Stimulated activated CD8-positive, alpha-beta memory T cell treated with anti-CD3 and anti-CD28 coated beads, Interleukin-4, amount 100 ng/mL, for 1 hour (primary cell): ENCODE measurements at places on chromosomes 7 and 10.

DNA sequence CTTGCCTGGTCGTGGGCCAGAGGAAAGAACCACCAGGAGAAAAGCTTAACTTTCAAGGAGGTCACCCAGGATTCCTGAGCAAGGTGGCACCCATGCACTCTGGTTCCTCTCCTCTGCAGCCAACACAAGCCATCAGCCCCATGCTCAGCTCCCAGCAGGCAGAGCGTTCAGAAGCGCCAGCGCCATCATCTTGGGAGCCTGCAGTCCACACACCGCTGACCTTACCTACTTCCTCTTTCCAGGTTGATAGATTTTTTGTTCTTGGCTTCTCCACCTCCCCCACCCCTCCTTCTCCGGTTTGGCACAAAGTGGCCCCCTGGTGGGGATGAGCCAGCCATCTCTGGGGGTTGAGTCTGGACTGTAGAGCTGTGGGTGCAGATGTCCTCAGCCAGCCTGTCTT lies 1.7 kb upstream of the WDR86 start:
- no peak for DNase-seq

DNA sequence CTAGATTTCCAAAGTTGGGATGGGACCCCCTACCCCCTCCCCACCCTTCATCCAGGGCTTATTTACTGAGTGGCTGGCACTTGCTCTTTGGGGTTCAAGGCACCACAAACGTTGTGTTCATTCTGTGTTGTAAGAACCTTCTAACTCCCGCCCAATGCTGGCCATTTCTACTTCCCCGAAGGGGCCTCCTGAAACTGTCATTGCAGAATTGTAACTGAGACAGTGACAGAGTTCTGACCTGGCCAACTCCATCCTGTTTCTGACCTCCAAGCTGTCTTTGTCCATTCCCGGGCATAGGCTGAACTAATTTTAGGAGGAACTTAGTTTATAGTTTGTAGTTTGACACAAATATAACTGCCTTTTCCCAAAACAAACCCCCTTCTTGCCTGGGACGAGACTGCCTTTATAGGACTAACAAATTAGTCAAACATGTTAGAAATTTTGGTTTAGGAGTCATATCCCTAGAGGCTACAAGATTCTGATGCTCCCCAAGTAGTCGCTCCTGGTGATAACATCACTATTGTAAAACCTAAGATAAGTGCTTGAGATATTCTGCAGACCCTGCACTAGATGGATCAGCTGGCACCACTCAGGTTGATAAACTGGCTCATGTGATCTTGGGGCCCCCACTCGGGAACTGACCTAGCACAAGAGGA lies 34.8 kb upstream of the ZMIZ2 start:
- DNase-seq, result no peak

DNA sequence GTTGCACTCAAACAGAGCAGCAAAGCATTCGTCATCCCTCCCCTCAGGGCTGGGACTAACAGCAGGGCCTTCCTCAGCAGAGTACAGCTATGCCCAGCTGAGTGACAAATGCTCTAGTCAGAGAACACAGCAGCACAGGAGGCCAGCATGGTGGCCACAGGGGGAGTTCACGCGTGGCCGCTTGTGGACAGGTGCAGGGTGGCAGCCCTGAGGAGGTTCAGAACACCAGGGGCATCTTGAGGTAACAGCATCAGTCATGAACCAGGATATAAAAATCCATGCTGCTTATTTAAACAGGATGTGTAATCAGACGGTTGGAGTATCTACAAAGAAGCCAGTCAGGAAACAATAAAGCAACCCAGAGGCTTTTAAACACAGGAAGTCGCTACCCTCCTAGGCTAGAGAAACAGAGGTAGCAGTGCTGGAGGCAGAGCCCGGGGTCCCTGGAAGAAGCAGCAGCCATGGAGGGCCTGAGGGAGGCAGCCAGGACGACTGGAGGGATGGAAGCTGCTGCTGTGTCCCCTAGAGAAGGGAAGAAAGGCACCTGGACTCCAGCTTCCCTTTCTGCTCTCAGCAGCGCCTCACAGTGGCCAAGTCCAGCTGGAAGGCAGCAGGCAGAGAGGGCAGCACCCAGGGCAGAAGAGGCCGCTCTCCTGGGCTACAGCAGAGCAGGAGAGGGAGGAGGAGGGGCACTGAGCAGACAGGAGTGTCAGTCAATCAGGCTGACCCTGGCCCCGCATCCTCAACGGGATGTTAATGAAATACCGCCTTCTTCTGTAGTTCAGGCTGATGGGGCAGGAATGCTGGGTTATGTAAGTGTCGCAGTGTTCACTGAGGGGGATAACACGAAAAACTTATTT lies 70.8 kb upstream of the UCN3 start:
- no peak for DNase-seq

GRCh38 chr10:49334964-49335363 lies 36.0 kb downstream of the C10orf71 start:
- DNase-seq, result no peak

DNA sequence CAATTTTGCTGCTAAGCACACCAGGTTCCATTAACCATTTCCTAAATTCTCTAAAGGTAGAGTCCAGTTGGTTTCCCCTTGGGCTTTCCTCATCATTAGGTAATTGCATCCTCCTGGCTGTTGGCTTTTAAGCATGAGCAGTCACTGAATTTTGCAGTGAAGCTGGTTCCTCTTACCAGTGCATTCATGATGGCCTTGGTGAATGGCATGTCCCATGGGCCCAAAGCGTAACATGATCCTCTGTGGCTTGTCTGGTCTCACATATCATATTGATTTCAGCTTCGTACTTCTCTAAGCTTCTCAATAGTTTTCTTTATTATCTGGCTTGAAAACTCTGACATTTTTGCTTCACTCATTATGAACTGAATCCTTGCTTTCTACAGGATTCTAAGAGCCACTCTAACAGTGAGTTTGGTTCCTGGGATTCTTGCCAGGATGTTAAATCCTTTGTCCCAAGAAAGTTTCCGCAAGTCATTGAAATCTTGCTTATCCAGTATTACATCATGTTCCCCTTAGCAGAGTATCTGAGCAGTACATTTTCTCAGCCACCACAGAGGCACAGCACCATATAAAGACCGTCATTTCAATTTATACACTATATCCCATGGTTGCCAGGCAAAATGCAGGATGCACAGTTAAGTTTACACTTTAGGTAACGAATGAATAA lies 134.2 kb downstream of the PTN start:
- no peak for DNase-seq

DNA sequence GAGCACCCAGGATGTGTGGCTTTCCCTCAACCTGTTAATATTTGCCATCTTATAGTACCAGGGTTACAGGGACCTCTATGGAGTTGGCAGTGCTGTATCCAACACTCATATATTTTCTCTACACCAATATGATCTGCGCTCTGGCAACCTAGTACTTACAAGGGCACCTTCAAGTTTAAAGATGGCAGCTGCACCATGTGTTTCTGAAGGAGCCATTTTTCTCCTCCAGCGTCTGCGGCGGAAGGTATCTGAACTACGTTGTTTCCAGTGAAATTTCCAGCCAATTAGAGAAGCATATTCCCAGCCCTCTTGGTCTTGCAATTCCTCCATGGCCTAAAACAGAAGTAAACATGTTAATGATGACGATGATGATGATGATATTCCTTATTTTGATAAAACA lies 125.6 kb downstream of the MYOF start:
- no peak for DNase-seq

- no peak for DNase-seq
These were observed 1.5 kb downstream of the IL15RA start for GRCh38 chr10:5975641-5976473.

GRCh38 chr10:118865998-118866693 lies 111.4 kb upstream of the CACUL1 start:
- no peak for DNase-seq

DNA sequence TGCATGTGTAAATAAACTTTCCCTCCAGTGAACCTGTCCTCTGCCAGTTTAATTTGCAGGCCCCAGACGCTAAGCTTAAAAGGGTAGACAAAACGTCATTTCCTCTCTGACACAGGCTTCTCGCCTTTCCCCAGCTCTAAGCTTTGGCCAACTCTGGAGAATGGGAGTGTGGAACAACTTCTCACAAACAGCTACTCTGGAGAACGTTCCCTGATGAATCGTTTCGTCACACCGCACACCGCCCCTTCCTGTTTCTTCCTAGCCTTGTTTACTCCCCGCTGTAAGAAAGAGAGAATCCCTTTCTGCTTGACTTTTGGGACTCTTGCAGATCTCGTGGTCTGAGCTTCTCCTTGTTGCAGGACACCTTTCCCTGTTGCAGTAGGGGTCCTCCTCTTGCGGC lies 564.2 kb downstream of the TCERG1L start:
- DNase-seq, result no peak

- no peak for DNase-seq
These were observed 62.0 kb upstream of the NRBF2 start for GRCh38 chr10:63071145-63071544.

- no peak for DNase-seq
These were observed 462.1 kb upstream of the DPP6 start for GRCh38 chr7:153590136-153590535.

DNA sequence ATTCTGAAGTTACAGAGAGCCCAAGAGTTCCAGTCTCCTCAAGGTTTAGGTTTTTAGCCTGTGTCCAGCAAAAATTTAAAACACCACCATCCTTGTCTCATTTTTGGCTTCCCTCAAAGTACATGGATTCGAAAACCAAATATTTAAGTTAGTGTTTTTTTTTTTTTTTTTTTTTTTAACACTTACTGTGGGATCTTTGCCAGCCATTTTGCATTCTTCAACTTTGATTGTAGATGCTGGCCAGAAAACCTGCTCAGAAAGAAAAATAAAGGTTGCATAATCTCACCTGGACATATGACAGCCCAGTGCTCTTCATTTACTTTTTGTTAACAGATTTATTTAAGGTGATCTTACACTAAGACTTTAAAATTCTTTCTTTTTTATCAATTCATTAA lies 91.6 kb downstream of the SEMA3C start:
- no peak for DNase-seq

- no peak for DNase-seq
These were observed 852.4 kb downstream of the SORCS1 start for GRCh38 chr10:106312087-106312486.

GRCh38 chr7:1884583-1885350 lies 214.7 kb downstream of the ELFN1 start:
- DNase-seq, result no peak

GRCh38 chr7:86137343-86137742 lies 506.4 kb upstream of the GRM3 start:
- no peak for DNase-seq

GRCh38 chr7:149824301-149824741 lies 13.9 kb upstream of the ZNF862 start:
- DNase-seq, result no peak

DNA sequence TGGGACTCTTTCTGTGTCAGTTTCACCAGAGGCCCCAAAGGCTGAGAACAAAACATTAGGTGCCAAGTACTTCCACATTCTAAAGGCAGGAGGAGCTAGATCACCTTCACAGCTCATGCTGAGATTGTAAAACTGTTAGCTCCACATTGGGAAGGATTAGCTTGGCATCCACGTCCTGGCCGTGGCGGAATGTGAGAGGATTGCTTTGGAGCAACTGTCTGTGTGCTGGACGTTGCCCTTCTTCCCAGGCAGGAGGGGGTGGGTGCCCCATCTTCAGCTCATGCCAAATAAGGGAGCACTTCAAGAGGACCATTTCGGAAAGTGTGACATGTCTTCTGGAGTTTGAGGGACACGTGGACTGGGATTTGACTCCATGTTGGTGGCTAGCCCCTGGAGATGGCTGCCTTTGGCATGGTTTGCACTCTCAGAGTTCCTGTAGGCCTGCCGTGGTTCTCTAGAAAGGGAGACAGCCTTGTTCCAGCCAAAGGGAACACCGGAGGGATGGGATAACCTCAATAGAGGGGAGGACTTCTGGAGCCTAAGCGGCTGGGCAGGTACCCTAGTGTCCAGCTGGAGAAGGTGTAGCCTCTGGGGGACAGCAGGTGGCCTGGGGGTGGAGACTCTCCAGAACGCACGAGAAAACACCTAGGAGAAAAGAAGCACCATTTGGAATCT lies 19.9 kb upstream of the FMC1 start:
- DNase-seq, result no peak

DNA sequence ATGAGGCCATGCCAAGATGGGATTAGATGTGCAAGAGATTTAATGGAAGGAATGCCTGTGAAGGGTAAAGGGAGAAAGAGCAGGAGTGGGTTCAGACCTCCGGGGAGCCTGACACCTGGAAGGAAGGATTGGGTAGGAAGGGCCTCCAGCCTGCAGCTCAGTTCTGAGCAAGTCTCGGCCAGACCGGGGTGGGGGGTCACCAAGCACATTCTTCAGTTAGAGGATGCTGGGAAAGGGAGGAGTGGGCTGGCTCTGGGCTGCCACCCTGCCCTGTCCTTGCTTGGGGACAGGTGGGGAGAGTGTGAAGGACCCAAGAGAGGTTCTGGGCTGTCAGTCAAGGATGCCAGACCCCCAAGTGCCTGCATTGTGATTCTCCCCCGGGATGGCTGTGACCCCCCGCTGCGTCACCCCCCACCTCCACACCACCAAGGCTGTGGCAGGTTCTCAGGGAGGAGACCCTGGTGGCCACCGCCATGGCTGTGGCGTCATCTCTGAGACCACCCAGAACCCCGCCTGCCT lies 16.5 kb upstream of the PRKAG2 start:
- DNase-seq, result no peak

DNA sequence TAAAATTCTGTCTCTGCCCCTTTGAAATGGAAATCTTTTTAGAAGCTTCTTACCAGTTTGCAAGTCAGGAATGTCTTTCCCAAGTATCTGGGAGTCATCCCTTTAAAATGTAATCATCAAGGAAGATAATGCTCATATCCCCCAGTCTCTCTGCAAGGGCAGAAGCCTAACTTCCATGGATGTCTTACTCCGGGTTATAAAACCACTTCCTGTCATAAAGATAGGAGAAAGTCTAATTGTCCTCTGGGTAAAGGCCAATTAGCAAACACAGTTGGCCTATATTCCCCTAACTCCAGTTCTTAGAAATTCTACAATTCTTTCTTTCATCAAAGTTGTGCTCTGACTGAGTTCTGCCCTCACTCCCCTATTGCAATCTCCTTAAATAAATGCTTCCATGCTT lies 1631.5 kb upstream of the LRRTM3 start:
- no peak for DNase-seq

- DNase-seq, result no peak
These were observed 21.8 kb downstream of the FGFBP3 start for GRCh38 chr10:91887272-91888076.

DNA sequence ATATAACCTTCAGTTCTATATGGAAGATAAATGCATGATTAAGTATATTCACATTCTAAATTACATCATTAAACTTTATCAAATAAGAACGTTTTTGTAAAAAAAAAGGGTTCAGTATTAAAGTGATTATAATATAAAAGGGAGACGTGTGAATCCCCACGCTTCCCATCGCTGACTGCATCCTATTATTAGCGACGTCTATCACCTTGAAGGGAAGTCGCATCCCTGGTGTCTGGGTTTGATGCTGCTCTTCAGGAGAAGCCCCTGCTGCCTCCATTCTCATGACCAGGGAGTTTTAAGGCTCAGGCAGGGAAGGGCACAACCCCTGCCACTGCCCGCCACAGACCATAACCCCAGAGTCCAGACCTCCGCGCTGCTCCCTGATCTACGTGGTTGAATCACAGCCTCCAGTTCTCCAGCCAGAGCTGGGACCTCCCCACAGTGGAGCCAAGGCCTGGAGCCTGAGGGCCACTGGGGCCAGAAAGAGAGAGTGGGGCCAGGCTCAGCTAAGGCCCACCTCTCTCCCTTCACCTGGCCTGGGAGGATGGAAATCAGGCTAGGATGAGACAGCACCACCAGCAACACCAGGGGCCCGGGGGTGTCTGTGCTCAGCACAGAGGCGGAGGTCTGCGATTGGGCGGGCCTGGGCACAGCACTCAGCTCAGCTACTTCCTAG lies 130.6 kb downstream of the TCERG1L start:
- DNase-seq, result no peak

GRCh38 chr10:124875596-124875995 lies 66.3 kb upstream of the ZRANB1 start:
- no peak for DNase-seq

GRCh38 chr10:30103595-30104320 lies 44.4 kb upstream of the JCAD start:
- DNase-seq, result no peak
